ENCODE measurements at places on chromosomes 3 and 15.

GRCh38 chr3:37144806-37145205 is 29.6 kb downstream of the LRRFIP2 start:
- DNase-seq, result no peak

- DNase-seq, result no peak
Measured at GRCh38 chr15:88651136-88651732, 12.4 kb downstream of the ISG20 start.

DNA sequence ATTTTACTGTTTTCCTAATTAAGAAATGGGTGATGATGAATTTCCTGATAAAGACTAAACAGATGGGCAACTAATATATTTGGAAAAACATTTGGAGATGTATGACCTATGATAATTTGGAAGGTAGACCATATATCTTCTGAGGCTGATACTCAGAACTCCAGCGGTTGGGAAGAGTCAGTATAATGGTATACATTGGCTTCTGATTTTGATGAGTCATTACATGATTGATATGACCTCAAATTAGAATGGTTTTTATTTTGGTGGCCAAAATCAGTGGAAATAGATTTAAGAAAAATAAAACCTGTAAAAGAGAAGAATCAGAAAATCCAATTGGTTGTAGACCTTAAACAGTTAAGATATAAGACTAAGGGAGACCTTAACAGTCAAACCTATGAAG is 496.4 kb upstream of the ALCAM start:
- no peak for DNase-seq

- DNase-seq, result no peak
Measured at GRCh38 chr15:33844186-33844585, 124.1 kb upstream of the CHRM5 start.

DNA sequence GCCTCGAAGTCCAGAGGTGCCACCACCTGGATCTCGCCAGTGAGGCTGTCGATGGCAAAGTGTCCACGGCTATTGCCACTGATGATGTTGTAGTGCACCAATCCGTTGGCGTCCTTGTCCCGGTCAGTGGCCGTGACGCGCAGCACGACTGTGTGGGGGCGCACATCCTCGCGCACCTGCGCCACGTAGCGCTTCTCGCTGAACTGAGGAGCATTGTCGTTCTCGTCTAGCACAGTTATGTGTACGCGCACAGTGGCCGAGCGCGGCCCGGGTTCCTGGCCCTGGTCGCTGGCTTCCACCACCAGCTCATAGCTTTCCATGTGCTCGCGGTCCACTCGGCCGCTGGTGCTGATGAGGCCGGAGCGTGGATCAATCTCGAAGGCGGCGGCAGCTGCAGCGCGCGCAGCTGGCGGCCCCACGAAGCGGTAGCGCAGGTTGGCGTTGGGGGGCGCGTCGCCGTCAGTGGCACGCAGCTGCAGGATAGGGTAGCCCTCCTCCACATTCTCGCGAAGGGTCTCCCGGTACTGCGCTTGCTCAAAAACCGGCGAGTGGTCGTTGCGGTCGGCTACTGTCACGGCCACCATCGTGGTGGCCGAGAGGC is 1.8 kb downstream of the CELSR3 start:
- DNase-seq, result no peak

- no peak for DNase-seq
Measured at GRCh38 chr3:59862686-59863085, 812.9 kb upstream of the CFAP20DC start.
